ENCODE measurements at places on chromosomes 16 and 17. TPM values are rescaled to one million over a fixed set of nuclear protein-coding genes. Genes with fewer than 3 reads are reported as not detected.

DNA sequence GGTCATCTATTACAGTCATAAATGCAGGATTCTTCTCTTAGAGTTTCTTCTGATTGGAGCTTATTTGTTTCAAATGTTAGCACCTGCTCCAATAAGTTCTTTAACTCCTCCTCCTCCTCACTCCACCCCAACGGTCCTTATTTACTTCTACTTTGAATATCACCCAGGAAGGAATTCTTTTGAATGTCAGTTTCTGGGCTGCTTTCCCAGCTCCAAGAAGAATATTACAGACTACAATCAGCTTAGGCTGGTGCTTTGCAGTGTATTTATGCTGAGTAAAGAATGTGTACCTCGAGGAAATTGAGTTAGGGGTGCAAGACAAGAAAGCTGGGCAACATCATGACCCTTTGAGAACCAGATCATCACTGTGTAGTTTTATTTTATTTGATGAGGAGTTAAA is 30.8 kb downstream of the MAP3K3 start:
- no peak for DNase-seq

DNA sequence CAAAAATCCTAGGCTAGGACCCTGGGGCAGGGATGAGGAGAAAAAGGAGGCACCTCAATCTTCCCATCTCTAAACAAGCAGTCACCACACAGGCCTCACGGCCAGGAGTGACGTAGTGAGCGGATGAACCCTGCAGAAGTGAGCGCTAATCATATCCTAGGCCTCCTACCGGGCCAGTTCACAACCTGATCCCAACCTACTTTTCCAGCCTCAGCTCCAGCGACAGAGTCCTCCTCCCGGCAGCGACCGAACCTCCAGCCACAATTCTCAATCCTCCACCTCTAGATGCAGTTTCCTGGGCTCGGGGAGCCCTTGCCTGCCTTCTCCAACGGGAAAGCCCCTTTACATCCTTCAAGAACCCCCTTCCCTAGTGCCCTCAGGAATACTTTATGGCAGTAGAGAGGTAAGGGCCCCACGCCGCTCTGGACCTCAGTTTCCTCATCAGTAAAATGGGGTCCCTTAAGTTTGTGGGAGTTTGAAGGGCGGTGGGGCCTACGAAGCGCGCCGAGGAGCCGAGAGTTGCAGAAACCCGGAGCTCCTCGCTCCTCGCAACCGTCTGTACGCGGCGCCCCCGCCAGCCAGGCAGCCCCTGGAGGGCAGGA is 1.4 kb downstream of the ZNF668 start:
- peak; percentile 96 for DNase-seq

DNA sequence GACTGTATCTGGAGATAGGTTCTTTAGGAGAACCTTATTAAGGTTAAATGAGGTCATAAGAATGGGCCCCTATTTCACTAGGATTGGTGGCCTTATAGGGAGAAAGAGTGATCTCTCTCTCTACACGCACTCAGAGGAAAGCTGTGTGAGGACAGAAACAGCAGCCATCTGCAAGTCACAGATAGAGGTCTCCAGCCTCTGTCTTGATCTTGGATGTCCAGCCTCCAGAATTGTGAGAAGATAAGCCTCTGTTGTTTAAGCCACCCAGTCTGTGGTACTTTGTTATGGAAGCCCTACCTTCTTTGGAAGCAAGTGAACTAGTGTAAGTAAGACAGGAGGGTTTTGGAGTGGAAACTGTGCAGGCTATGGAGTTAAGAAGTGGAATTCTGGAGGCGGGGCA is 93.2 kb downstream of the ELAC2 start:
- no peak for DNase-seq

GRCh38 chr17:2396568-2397246 is 4.2 kb downstream of the MNT start:
- peak; percentile 99 for DNase-seq

GRCh38 chr16:4415538-4416199 is 727 bp downstream of the CORO7 start:
- DNase-seq: peak; percentile 94

GRCh38 chr16:57734308-57734924 is 1.2 kb upstream of the KATNB1 start:
- DNase-seq: no peak

DNA sequence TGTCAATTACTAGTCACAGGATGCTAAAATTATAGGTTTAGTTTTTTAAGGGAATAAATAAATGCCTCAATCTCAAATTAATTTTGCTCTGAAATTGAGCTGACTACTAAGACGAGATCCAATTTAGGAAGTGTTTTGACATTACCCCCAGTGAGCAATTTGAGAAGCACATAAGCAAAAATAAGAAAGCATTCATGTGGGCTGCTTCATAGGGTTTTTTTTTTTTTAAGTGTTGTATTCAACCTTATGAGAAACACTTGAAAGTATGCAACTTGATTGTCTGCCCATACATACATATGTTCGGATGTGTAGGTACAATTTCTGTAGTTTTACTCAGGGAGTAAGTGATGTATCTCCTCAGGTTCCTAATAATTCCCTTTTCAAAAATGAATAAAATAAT is 77.6 kb downstream of the PRKCA start:
- DNase-seq: no peak

The MTHFSD gene
- total RNA-seq: 20.3 TPM
